ENCODE measurements at places on chromosomes 5 and 9. TPM values are rescaled to one million over a fixed set of nuclear protein-coding genes. Genes with fewer than 3 reads are reported as not detected.

GRCh38 chr5:65766175-65766574 is 44.2 kb downstream of the NLN start:
- DNase-seq = no peak

DNA sequence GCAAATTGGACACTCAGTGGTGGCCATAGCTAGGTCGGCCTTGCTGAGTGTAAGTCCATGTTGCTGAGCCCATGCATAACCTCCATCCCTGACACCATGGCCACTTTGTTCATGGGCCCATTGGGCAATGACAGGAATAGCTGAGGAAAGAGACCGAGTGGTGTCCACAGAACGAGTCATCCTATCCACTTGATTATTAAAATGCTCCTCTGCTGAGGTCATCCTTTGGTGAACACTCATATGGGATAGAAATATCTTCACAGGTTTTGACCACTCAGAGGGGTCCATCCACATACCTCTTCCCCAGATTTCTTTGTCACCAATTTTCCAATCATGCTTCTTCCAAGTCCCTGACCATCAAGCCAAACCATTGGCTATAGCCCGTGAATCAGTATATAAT is 63.6 kb downstream of the PPIC start:
- no peak for DNase-seq

DNA sequence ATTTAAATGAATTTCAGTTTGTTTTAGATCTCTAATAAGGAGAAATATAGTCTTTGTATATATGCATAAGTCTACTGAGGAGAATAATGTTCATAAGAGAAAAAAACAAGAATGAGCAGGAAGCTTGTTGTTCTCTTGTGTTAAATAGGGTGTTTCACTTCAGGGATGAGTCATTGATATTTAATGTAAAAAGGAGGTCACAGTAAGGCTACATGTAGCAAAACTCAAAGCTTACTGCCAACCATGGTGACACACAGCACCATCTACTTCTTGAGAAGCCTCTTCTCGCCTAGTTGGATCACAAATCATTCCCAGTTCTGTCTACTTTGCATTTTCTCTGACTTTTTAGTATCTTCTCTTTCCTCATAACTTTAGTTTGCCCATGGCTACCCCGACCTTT is 1466.0 kb upstream of the C9orf72 start:
- DNase-seq = no peak

DNA sequence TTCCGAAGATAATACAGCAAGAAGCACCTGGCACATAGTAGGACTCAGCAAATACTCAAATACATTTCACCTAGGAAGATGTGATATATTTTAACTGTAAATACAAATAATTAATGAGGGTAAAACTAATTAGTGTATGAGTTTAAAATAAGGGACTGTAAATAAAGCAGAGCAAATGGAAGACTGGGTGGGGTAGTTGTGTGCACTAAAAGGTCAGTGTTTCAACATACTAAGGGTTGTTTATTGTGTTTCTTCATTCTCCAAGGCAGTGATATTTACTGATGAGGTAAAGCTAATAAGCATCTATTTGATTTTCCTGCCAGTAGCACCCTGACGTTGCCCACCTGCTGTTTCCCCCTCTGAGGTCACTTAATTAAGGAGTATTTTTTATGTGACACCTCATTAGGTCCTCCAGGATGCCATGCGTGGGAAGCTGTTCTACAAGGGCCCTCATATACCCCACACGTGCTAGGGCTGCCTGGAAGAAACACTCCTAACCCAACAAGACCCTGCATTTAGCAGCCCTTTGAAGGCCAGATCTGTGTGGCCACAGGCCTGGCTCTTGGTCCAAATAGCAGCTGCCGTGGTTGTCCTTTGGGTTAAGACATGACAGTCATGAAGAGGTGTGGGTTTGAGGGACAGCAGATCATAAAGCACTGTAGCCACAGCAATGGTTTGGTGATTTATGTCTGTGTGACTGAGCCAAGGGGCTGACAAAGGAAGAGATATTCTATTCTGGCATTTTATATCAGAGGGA is 97.5 kb upstream of the RPS23 start:
- no peak for DNase-seq

GRCh38 chr9:123420592-123421111 is 64.7 kb downstream of the CRB2 start:
- no peak for DNase-seq

DNA sequence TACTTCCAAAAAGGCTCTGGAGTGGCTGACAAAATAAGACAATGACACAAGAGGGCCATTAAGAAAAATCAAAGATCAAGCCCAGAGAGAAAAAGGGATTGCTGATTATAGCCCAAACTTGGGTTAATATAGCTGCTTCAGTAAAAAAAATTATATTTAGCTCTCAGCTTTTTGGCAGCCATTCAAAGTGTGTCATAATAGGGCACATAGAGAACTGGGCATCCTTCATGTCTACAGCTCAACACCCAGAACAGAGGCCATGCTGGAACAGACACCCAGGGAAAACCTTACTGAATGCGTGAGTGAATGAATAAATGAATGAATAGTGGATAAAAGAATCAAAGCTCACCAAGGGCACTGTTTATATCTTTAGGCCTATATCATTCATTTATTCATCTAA is 110.1 kb downstream of the SLIT3 start:
- no peak for DNase-seq

DNA sequence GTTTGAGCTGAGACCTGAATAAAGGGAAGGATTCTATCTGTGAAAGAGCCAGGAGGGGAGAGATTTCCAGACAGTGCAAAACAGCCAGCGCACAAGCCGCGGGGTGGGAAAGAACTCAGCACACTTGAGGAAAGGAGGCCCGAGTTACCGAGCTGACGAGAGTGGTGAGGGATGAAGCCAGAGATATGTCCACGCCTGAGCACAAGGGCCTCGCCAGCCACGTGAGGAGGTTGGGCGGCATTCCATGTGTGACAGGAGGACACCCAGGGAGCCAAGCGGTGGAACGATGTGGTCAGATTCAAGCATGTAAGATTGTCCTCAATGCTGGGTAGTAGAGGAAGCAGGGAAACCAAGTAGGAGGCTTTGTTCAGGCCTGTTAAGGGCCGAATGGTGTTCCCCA is 17.0 kb upstream of the SFXN1 start:
- no peak for DNase-seq

DNA sequence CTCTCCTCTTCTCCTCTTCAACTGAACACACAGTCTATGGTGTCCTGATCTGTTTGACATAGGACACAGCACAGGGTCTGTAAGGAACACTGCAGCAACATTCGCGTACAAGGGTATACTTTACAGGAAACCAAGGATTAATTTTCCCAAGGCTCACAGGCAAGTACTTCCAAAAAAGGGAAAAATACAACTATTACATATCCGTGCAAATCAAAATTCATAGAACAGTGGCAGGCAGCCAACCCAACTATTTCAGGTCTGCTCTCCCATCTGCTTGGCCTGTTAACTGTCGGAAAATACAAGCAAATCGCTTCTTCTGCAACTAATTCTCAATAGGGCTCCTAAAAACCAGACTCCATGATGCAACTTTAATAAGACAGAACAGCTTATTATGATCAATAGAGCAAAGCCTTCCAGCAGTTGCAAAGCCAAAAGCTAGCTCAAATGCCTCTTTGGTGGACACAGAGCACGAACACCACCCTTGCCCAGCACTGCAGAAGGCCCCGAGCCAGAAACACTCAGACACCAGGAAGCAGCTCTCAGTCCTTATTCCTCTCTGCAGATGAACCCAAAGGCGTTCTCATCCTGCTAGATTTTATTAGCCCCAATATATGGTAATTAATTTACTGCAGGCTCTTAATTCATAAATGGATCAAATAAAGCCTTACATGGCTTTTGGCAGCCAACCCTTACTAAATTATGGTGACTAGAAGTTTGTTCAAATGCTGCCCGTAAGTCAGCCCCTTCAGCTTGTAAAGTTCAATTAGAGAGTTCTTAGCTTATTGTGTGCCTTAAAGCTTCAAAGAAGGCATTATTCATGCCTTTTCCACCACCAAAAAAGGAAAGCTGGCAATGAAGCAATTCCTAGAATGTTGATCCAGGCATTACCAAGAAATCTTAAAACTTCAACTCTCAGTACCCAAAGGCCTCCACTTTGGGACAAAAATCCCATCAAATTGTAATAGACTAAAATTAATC is 68.8 kb downstream of the ZNF608 start:
- no peak for DNase-seq

DNA sequence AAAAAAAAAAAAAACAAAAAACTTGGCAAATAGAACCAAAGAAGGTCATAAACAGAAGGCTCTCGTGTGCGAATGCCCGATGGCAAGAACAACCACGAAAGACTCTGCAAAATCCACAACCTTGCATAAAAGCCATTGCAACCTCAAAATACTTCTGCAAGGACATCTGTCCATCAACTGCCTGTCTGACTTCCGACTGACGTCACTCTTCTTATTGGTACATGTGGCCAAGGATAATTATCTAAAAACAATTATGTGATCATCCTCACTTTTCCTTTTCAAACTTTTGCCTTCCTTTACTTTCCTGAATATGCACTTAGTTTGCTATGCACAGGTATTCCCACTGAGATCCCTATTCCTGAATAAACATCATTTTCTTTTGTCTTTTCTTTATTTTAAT is 29.2 kb upstream of the DNAH5 start:
- no peak for DNase-seq

- no peak for DNase-seq
Observed at GRCh38 chr5:151006704-151007334, 13.6 kb upstream of the GPX3 start.

- DNase-seq = no peak
Observed at GRCh38 chr9:81822967-81823366, 105.3 kb upstream of the SPATA31D4 start.

DNA sequence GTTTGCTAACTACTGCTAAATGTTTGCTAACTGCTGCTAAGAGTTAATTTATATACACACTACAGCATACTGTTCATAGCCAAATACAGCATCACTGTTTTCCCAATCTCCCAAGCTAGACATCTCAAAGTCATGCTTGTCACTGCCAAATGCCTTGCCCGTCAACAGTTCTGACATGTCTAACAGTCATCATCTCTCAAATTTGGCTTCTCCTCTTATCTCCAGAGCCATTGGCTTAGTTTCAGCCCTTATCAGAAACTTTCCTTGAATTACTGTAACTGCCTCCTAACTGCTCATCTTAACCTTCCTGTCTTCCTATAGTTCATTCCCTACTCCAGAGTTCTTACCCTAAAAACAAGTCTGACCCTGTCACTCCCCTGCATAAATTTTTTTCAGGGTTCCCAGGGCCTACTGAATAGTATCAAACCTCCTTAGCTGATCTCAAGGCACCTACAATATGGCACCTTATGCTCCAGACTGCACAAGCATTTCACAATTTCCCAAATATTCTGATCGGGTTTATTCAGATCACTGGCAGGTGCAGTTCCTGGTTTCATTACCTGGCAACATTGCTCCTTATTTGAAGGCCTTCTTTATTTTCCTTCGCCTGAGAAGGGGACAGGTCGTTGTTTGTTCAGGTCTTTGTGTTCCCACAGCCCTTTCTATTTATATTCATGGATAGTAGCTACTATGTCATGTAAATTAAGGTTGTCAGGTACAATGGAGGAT is 55.9 kb upstream of the ANKRD55 start:
- no peak for DNase-seq

DNA sequence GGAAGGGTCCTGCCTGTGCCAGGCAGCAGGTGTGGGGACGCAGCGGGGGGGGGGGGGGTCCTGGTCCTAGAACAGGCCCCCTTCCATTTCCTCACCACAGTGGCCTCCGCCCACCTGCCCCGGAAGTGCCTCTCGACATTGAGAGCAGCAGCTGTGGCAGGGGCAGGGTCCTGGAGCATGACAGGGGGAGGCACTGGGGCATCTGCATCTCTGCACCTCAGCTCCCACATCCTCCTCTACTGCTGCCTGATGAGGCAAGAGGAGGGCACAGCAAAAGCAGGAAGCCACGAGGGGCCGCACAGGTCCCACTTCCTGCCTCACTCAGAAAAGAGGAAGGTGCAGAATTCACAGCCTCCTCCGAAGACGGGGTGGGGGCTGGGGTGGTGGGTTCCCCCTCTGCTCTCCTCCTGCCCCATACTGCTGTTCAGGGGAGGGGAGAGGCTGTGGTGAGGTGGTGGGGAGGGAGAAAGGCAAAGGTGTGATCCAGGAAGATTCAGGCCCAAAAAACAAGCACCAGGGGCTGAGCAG is 14.8 kb downstream of the AKNA start:
- no peak for DNase-seq

GRCh38 chr5:119532637-119533036 is 80.3 kb downstream of the HSD17B4 start:
- DNase-seq = no peak

DNA sequence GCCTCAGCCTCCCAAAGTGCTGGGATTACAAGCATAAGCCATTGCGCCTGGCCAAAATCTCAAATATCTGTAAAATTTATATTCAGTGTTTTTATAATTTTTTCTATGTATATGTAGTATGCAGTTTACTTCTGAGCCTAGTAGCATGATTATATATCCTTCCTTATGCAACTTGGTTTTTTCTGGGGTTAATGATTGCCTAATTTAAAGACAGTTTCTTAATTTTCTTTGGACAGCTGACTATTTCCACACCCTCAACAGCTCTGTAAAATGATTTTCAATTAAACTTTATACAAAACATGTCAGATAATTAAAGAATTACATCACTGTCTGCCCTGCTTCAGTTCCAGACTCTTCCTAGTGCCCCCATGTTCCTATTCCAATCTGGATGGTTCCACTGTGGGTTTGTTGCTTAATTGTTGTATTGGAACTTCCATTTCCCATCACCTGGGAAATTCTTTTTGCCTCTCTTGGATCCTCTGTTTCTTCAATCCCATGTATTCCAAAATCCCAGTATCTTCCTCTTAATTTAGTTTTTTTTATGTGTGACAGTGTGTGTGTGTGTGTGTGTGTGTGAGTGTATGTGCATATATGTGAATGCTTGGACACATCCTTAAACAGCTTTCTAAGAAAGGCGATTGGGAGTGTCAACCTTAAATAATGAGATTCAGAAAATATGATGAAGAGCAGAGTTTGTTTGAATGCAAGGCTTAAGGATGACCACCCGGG is 53.2 kb downstream of the C5orf22 start:
- DNase-seq = no peak

DNA sequence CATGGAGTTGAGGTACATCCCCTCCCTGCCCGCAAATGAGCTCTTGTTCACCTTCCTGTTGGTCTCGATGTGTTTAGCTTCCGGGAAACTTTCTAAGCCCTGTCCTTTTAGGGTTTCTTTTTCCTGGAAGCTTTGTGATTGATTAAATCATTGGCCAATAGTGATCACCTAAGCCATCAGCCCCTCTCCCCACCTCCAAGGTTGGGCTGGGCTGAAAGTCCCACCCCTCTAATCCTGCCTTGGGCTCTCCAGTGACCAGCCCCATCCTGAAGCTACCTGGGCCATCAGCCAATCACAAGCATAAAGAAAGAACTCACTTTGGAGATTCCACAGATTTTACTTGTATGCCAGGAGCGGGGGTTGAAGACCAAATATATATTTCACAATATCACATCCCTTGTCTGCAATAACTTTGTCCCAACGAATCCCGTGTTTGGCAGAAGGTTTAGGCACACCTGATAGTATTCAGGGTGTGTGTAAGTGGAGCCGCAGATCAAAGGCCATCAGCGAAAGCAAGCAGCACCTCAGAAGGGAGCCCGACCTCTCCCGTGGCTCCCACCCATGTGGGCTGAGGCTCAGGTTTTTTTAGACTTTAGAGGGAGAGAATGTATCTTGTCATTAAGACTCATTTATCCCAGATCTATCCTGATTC is 20.4 kb downstream of the ROPN1L start:
- DNase-seq = no peak

GRCh38 chr9:113221800-113222481 is 597 bp downstream of the SLC31A1 start:
- no peak for DNase-seq

Gene NEURL1B
- total RNA-seq = 15.2 TPM

Gene ZDHHC11B
- total RNA-seq = not detected

Gene SLC27A6
- 0.29 TPM for total RNA-seq

Gene TIGD6
- 4.1 TPM for total RNA-seq

Gene PFN3
- not detected for total RNA-seq

Gene WDR31
- total RNA-seq = 0.99 TPM

Gene CCNB1
- 23.3 TPM for total RNA-seq

Gene S1PR3
- 22.3 TPM for total RNA-seq
